SK-N-SH (cell line): ENCODE measurements at places on chromosomes 11 and 22. TPM values are rescaled to one million over a fixed set of nuclear protein-coding genes. Genes with fewer than 3 reads are reported as not detected.

DNA sequence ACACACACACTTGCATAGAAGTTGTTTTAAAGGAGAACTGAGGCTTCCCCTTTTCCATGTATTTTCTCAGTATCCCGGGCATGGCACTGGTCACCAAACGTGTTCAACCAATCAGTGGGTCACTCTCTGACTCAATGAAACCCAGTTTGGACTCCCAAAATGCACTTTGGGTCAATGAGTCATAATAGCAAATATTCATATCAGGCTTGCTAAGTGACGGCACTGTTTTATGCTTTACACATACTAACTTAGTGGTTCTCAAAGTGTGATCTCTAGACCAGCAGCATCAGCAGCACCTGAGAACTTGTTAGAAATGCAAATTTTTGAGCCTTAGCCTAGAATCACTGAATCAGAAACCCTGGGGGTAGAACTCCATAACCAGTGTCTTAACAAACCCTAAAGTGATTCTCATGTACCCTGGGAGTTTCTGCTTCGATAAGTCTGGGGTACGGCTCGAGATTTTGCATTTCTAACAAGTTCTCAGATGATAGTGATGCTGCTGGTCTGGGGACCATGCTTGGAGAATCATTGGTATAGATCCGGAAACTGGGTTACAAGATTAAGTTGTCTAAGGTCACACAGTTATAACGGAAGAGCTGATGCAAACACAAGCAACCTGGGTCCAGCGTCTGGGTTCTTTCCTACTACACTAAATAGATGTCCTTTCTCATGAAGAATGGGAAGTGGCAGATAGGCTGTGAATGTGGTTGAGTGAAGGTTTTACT lies 35.6 kb downstream of the ETS1 start:
- DNase-seq = no peak

GRCh38 chr11:119461229-119461963 lies 38.4 kb upstream of the THY1 start:
- no peak for DNase-seq

GRCh38 chr22:39712751-39713525 lies 142.4 kb downstream of the CACNA1I start:
- no peak for DNase-seq

GRCh38 chr22:46110215-46110614 lies 40.1 kb upstream of the PPARA start:
- DNase-seq = no peak

HEPN1 gene
- not detected in 2 replicates for polyA plus RNA-seq

TMEM191C gene
- 2.2 and 3.4 TPM in 2 replicates for polyA plus RNA-seq
